ENCODE measurements at places on chromosomes 1 and 21. TPM values are rescaled to one million over a fixed set of nuclear protein-coding genes. Genes with fewer than 3 reads are reported as not detected.

DNA sequence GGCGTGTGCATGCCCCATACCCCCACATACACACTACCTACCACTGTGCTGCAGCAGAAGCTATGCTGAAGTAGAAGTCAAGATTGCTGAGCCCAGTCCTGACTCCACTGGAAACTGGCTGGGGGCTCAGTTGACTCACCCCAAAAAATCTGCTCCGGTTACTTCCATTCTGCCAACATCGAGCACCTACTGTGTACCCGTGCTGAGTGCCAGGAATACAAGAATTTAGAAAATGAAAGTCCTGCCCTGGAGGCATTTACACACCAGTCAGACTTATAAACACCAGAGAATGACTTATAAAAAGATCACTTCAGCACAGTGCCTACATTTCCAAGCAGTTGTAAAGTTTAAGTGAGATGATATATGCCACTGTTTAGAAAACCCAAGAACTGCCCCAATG, 99.1 kb downstream of the NMNAT2 start:
- H3K4me1 ChIP-seq: peaks cover 7% of the 10 kb centered on the region
- no peak overlapping the region for H3K27ac ChIP-seq
- H3K4me3 ChIP-seq: no peak overlapping the region
- H3K36me3 ChIP-seq: no peaks in the 10 kb centered on the region

GRCh38 chr1:23057301-23057700, 38.0 kb downstream of the KDM1A start:
- H3K36me3 ChIP-seq: peaks cover 47% of the 10 kb centered on the region
- H3K4me1 ChIP-seq: no peaks in the 10 kb centered on the region
- no peak overlapping the region for H3K4me3 ChIP-seq
- DNase-seq: no peak

- H3K27me3 ChIP-seq: no peaks in the 10 kb centered on the region
- no peak overlapping the region for H3K27ac ChIP-seq
- H3K36me3 ChIP-seq: no peaks in the 10 kb centered on the region
- peaks cover 30% of the 10 kb centered on the region for H3K4me1 ChIP-seq
Observed at GRCh38 chr1:26827663-26828062, 1.2 kb downstream of the ZDHHC18 start.

Gene RPTN
- total RNA-seq: not detected

Gene KLF17
- not detected for total RNA-seq

Gene DOP1B
- total RNA-seq: 10.7 TPM

Gene TOR1AIP1
- 17.8 TPM for total RNA-seq
